Fibroblast of skin of scalp (primary cell): ENCODE measurements at places on chromosomes 3 and 15.

- DNase-seq, result no peak
Measured at GRCh38 chr3:101677436-101678286, 729 bp upstream of the ZBTB11 start.

DNA sequence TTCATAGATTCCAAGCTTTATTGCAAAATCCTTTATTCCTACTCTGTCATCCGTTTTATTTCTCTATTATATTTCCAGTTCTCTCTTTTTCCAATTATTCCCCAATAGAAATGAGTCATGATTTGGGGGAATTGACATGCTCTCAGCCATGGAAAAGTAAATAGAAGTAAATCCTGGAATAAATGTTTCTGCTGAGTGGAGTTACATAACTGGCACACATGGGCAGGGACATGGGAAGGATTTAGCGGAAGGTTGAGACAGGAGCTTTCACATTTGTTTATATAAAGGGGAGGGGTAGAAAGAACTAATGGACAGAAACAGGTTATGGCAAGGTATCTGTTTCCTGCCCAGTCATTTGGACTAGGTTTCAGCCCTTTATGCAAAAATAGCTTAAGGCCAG lies 221.6 kb downstream of the PLOD2 start:
- no peak for DNase-seq

DNA sequence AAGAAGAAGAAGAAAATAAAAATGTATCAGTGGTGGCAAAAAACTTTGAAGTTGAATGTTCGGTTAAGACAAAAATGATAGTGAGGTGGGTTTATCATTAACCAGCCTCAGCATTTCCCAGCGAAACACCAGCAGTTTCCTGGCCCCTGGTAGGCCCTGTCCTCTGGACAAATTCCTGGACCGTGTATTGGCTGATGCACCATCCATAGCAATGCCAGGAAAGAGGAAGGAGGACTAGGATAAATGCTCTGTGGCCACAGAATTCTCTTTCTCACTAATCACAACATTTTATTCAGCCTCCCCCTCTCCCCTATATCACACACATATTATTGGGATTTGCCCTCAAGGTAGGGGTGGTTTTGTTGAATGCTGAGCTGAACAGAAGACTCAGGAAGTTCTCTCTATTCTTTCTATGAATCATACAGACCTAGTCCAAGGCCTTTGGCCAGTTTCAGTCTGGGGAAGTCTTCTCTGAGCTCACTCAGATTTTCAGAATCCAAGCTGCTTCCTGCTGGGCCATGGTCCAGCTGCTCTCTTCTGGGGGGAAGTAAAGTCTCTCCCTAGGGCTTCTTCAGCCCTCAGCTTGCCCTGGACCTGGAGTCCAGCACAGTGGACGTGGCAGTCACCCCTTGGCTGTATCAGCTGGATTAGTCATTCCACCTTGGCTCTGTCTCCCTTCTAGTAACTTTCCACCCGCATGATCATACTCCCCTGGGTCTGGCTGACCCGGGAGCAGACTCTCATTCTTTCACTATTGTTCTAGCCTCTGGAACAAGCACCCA lies 27.6 kb downstream of the SLC28A1 start:
- DNase-seq, result peak; percentile 94

GRCh38 chr3:2578560-2578959 lies 479.9 kb downstream of the CNTN4 start:
- DNase-seq, result no peak
